CD4-positive, alpha-beta T cell (primary cell): ENCODE measurements at places on chromosomes 12 and 14. TPM values are rescaled to one million over a fixed set of nuclear protein-coding genes. Genes with fewer than 3 reads are reported as not detected.

The OR6C1 gene
- total RNA-seq: not detected

The HOXC11 gene
- total RNA-seq: not detected

The KLHDC1 gene
- total RNA-seq: 9.8 TPM

The SPTB gene
- total RNA-seq: 0.03 TPM

The STRAP gene
- total RNA-seq: 140 TPM

The MYH6 gene
- not detected for total RNA-seq

The BEST3 gene
- not detected for total RNA-seq

The GPRC5A gene
- total RNA-seq: 0.47 TPM

DNA sequence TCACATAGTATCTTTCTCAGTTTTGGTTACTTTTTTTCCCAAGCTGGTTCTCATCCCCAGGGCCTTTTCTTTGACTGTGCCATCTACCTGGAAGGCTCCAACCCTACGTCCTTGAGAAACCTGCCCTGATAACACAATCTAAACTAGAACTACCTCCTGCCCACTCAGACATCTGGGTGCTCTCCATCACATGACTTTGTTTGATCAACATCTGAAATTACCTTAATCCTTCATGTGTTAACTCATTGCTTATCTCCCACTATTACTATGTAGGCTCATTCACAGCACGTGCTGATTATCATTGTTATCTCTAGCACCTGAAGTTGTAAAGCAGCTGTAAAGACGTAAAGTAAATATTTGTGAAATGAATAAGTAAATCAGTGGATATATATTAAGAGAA, 784.0 kb downstream of the TMTC2 start:
- no peaks in the 10 kb centered on the region for H3K4me1 ChIP-seq
- H3K27me3 ChIP-seq: no peaks in the 10 kb centered on the region
- no peak overlapping the region for H3K4me3 ChIP-seq
- H3K36me3 ChIP-seq: no peaks in the 10 kb centered on the region
- H3K27ac ChIP-seq: no peak overlapping the region

DNA sequence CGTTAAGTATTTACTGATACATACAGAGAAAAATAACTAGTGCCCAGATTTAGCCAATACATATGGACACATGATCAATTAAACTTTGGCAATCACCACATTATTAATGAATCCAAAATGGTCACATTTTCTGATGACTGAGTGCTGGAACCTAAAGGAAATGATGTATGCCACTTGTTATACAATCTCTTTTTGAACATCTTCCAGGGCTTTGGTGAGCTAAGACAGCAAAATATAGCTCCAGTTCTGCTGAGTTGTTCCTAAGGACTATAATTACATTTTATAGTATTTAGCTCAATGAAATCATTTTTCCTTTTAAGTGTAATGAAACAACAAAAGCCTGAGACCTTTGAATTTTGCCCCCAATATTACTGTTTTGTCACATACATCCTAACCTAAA, 329.1 kb upstream of the ATP2B1 start:
- no peak overlapping the region for H3K4me3 ChIP-seq
- H3K27me3 ChIP-seq: no peaks in the 10 kb centered on the region
- H3K36me3 ChIP-seq: no peaks in the 10 kb centered on the region
- no peak overlapping the region for H3K27ac ChIP-seq
- H3K4me1 ChIP-seq: no peaks in the 10 kb centered on the region

GRCh38 chr12:106280106-106280505, 22.4 kb upstream of the TCP11L2 start:
- H3K4me3 ChIP-seq: no peak overlapping the region
- H3K4me1 ChIP-seq: no peaks in the 10 kb centered on the region
- DNase-seq: no peak
- no peaks in the 10 kb centered on the region for H3K27me3 ChIP-seq
- no peaks in the 10 kb centered on the region for H3K36me3 ChIP-seq
- no peak overlapping the region for H3K27ac ChIP-seq

DNA sequence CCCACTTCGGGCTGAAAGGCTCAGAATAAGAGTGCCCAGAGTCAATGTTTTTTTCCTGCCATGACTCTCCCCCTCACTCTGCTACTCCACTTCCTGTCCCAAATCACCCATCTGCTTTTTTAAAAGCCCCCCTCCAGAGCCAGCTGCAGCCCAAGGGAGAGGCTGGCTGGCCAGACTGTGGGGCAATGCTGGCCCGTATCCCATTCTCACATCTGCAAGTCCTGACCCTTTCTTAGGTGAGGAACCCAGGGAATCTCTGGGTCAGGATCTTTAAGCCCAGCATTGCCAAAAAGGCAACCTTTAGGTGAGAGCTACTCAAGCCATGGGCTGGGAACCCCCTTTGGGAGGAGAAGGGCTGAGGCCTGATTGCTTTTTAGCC, 1.7 kb upstream of the ITGA5 start:
- no peak overlapping the region for H3K27ac ChIP-seq
- H3K27me3 ChIP-seq: no peaks in the 10 kb centered on the region
- no peak for DNase-seq
- no peak overlapping the region for H3K4me3 ChIP-seq
- H3K36me3 ChIP-seq: no peaks in the 10 kb centered on the region

DNA sequence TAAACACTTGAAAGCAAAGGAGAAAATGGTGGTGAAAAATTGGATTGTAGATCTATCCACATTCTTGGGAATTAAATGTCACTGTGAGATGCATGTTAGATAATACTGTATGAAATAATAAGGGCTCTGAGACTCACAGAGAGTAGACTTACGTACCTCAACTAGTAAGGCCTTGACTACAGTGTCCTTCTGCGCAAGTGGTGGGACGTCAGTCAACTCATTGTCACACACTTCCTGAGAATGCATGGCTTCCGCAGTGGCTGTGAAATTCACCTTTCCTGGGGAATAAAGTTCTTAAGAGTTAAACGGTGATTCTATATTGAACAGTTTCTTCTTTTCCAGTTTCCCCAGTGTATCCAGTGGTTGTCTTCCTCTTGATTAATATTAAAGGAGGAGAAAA, 32.6 kb upstream of the PZP start:
- peaks cover 3% of the 10 kb centered on the region for H3K4me1 ChIP-seq
- H3K27ac ChIP-seq: no peak overlapping the region
- no peaks in the 10 kb centered on the region for H3K27me3 ChIP-seq
- no peak for DNase-seq
- no peaks in the 10 kb centered on the region for H3K36me3 ChIP-seq
- H3K4me3 ChIP-seq: no peak overlapping the region

DNA sequence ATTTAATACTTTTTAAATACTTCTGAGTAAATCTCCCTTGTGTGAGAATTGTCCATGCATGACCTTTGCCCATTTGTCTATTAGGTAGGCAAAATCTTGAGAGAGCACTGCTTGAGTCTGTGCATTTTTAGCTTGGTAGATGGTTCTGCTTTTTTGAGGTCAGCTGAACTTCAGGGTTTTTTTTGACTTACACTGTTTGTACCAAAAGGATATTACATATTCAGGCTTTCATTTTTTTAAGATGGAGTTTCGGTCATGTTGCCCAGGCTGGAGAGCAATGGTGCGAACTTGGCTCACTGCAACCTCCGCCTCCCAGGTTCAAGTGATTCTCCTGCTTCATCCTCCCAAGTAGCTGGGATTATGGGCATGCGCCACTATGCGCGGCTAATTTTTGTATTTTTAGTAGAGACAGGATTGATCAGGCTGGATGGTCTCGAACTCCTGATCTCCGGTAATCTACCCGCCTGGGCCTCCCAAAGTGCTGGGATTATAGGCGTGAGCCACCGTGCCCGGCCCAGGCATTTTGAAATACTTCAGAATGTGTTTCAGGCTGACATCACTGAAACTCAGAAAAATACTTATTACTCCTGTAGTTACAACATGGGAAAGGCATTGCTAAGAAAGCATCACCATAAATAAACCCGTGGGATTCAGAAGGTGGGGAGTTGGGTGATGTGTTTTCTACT, 11.1 kb downstream of the RASSF3 start:
- H3K4me3 ChIP-seq: no peak overlapping the region
- no peak for DNase-seq
- H3K27me3 ChIP-seq: no peaks in the 10 kb centered on the region
- peaks cover 9% of the 10 kb centered on the region for H3K36me3 ChIP-seq
- H3K4me1 ChIP-seq: peaks cover 59% of the 10 kb centered on the region

- H3K4me3 ChIP-seq: no peak overlapping the region
- no peaks in the 10 kb centered on the region for H3K4me1 ChIP-seq
- H3K27ac ChIP-seq: no peak overlapping the region
- no peaks in the 10 kb centered on the region for H3K27me3 ChIP-seq
- H3K36me3 ChIP-seq: no peaks in the 10 kb centered on the region
- no peak for DNase-seq
These were observed 139.1 kb downstream of the SOX5 start for GRCh38 chr12:23810329-23810902.

DNA sequence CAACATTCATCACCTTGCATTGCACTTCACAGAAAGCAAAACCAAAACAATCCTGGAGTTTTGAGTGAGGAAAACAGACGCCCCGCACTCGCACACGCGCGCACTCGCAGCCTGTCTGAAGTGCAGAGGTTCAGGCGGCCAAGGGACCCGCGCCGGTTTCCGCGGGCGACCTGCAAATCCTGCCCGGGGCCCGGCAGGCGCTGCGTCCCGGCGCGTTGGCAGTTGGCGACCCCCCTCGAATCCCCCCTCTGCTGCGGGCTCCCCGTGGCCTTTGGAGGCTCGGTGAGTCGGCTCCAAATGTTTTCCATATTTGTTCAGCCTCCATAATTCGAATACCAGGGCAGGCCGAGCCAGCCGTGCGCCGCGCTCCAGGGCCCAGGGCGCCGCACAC, at the start of gene SSPN:
Gene SSPN (plus strand): TSS at position 324 of the 391 bp plus-strand sequence. CDS start 100 bp downstream, outside the sequence.
- H3K36me3 ChIP-seq: no peaks in the 10 kb centered on the region
- H3K4me1 ChIP-seq: peaks cover 5% of the 10 kb centered on the region

DNA sequence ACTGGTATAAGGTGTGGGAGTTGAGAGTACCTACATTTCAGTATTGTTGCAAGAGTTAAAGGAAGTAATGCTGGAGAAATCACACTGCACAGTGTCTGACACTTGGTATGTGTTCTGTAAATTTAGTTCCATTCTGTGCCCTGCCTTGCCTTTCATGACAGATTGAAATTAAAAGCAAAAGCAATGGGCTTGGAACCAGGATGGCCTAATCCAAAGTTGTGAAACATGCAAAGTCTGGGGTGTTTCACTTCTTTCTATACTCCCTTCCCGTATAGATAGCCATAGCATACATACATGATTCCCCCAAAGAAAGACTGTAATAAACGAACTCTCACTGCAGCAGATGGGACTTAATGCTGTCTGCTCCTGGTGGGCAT, 281.1 kb downstream of the NRXN3 start:
- no peaks in the 10 kb centered on the region for H3K27me3 ChIP-seq
- no peak overlapping the region for H3K4me3 ChIP-seq
- no peak overlapping the region for H3K27ac ChIP-seq
- H3K36me3 ChIP-seq: no peaks in the 10 kb centered on the region
- no peak for DNase-seq

DNA sequence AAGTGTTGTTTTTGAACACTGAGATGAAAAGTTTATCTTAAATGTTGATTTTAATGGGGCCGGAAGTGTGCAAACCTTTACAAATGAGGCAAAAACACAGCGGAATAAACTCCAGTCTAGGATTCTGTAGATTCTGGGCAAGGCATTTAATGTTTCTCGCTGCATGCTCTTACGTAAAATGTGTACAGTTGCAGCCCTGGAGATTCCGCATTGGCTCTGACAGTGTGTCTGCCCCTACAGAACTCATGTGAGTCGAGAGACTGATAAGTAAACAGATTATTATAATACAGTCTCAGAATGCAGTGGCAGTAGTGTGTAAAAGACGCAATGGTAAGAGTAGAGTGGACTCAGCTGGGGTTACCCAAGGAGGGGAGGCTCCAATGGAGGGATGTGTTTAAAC, 33.6 kb downstream of the LRRK2 start:
- no peaks in the 10 kb centered on the region for H3K27me3 ChIP-seq
- DNase-seq: no peak
- no peak overlapping the region for H3K27ac ChIP-seq
- H3K36me3 ChIP-seq: no peaks in the 10 kb centered on the region

GRCh38 chr12:5665615-5666014, 233.7 kb downstream of the NTF3 start:
- H3K36me3 ChIP-seq: no peaks in the 10 kb centered on the region
- H3K4me1 ChIP-seq: no peaks in the 10 kb centered on the region
- no peak overlapping the region for H3K27ac ChIP-seq
- H3K27me3 ChIP-seq: no peaks in the 10 kb centered on the region
- H3K4me3 ChIP-seq: no peak overlapping the region

DNA sequence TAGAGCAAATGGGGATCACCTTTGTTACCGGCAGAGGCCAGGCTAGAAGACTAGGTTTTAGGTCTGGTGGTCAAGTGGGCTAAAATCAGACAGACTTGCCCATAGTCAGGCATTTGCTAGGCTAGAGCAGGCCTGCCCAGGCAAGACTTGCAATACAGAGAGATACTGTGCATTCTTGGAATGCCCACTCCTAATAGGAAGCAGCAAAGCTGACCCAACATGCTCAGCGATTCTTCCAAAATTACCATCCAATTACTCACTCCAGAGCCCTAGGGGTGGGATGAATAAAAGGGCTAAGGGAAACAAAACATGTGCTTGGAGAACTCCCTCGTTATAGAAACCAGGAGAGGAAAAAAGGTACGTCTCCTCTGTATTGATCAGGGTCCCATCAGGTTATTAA, 187.8 kb upstream of the AMIGO2 start:
- peaks cover 38% of the 10 kb centered on the region for H3K4me1 ChIP-seq
- no peaks in the 10 kb centered on the region for H3K36me3 ChIP-seq
- DNase-seq: no peak
- H3K27me3 ChIP-seq: no peaks in the 10 kb centered on the region

- H3K36me3 ChIP-seq: no peaks in the 10 kb centered on the region
- H3K4me1 ChIP-seq: peaks cover 14% of the 10 kb centered on the region
- H3K27me3 ChIP-seq: no peaks in the 10 kb centered on the region
- no peak overlapping the region for H3K27ac ChIP-seq
These were observed 16.5 kb upstream of the HNF1A start for GRCh38 chr12:120961604-120962531.

- peaks cover 7% of the 10 kb centered on the region for H3K4me1 ChIP-seq
- H3K27me3 ChIP-seq: peaks cover 10% of the 10 kb centered on the region
- H3K36me3 ChIP-seq: no peaks in the 10 kb centered on the region
- H3K4me3 ChIP-seq: no peak overlapping the region
- H3K27ac ChIP-seq: no peak overlapping the region
These were observed 16.7 kb upstream of the TMEM106C start for GRCh38 chr12:47946413-47947323.

DNA sequence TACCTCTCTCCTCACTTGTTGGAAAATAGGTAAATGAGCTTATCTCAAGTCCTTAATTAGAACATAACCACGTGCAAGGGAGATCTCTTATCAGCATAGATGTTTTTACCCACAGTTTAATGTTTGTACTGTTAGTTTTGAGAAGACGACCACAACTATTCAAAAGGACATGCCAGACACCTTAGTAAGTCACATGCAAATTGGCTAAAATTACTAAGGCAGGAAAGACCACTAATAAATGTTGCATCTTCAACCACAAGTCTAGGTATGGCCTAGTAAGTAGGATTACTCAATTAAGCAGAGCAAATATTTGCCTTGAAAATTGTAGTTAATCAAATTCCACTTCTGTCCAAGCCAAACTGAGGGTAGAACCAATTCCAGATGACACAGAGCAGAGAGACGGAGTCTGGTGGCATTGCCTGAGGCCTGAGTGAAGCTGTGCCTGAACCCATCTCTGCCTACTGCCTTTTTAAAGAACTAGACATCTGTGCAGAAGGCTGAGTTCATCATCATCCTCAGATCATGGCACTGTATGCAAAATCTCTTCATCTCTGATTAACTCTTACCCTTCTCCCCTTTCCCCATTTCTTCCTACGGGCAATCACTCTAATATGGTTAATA, 29.7 kb upstream of the CHST11 start:
- no peak overlapping the region for H3K27ac ChIP-seq
- no peak overlapping the region for H3K4me3 ChIP-seq
- no peaks in the 10 kb centered on the region for H3K4me1 ChIP-seq
- H3K36me3 ChIP-seq: no peaks in the 10 kb centered on the region
